ACHN (cell line): ENCODE measurements at places on chromosomes 7 and 10.

GRCh38 chr10:32237644-32238345, 109.2 kb downstream of the EPC1 start:
- no peak for DNase-seq

- no peak for DNase-seq
Observed at GRCh38 chr7:73442222-73442902, 8.8 kb downstream of the FZD9 start.

DNA sequence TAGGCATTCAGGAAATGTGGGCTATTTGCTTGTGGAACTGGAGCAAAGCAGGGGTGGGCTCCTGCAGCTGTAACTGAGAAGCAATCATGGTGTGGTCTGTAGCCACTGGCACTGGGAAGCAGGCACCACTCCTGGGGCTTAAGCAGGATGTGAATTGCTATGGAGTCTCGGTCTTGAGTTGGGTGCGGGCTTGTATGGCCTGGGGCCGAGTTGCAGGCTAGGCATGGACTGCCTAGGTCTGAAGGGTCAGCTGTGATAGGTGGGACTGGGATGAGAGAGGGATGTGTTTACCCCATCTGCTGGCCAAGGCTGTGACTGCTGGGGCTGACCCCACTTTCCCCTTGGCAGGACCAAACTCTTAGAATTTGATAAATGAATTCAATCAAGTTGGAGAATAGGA, 43.0 kb downstream of the ADCY1 start:
- DNase-seq: no peak

- DNase-seq: no peak
Observed at GRCh38 chr7:26417911-26418413, 126.3 kb downstream of the SNX10 start.

- no peak for DNase-seq
Observed at GRCh38 chr7:43888993-43889945, 17.1 kb downstream of the URGCP start.

DNA sequence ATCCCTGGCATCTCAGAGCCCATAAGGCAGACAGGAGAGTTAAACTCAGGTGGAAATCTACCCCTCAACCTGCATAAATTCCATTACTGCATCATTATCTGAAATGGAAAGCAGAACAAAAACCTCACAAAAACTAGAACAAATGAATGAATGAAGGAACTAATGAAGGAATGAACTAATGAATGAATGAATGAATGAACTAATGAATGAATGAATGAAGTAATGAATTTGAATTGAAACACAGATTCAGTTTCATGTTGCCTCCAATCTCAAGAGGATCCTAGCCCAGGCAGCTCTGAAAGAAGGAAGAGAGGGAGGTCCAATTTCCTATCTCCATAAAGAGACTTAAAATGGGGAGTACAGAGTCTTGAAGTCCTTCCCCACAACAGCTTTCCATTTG, 1.9 kb upstream of the UCN3 start:
- DNase-seq: no peak

DNA sequence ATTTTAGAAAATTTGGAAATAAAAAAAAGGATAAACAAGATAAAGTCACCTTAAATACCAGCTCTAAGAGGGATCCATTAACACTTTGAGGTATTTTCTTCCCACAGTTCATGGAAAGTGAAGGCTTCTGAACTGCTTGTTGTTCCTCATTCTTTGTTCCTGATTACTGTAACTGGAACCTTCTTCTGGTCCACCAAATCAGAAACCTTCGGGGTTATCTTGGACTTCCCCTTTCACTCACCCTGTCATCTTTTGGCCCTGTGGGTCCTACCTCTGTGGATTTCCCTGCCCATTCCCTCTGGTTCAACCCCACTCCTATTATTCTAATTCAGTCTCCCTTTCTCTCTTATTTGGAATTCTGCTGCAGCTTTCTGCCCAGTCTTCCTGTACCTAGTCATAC, 116.5 kb upstream of the PRPS1L1 start:
- no peak for DNase-seq

DNA sequence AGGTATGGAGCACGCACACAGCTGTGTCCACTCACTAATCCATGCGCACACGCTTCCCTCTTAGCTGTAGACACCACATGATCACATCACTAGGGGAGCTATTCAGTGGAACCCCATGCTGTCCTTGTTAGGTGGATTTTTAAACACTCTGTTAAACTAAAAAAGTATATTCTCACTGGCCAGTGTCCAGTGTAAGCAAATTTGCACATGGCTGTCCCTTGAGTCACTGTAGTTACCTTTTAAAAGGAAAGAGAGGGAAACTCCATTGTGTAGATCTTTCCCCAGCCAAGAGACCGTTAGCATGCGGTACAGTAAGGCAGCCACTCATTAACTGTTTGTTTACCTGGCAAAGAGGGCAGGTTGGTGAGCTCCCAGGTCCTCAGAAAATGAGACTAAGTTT, 81.6 kb upstream of the INSYN2A start:
- peak; percentile 65 for DNase-seq

GRCh38 chr7:17934094-17934493, 6.2 kb downstream of the SNX13 start:
- no peak for DNase-seq

GRCh38 chr7:156014201-156014600, 201.9 kb upstream of the SHH start:
- no peak for DNase-seq

DNA sequence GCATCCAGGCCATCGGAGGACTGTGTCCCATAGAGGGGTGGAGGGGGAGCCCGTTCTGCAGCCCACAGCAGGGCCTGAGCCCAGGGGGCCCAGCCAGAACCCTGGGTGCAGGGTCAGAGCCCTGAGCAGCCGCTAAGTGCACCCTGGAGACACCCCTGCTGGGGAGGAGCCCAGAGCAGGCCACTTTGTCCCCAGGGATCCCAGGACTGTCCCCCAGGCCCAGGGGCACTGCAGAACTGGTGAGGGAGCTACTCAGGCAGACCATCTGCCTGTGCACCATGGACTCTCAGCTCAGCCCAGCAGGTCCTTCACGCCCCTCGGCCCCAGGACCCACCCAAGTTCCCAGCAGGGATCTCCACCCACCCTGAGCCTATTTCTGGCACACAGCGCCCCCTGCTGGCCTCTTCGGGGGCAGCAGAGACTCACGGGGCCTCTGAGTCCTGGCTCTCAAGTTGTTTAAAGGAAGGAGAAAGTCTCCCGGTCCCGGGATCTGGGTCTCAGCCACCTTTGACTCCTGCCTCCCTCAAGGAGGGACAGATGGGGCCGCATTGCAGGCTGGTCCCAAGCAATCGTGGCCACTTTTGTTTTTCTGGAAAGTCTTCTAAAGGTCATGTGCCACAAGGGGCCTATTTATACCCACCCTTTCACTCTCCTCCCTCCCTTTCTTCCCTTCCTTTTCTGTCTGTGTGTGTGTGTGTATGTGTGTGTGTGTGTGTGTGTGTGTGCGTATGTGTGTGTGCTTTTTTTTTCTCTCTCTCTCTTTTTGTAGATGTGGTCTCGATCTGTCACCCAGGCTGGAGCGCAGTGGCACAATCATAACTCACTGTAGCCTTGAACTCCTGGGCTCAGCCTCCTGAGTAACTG, 90.3 kb downstream of the MYL10 start:
- DNase-seq: peak; percentile 70

- DNase-seq: no peak
Observed at GRCh38 chr10:3933733-3934132, 148.7 kb upstream of the KLF6 start.

DNA sequence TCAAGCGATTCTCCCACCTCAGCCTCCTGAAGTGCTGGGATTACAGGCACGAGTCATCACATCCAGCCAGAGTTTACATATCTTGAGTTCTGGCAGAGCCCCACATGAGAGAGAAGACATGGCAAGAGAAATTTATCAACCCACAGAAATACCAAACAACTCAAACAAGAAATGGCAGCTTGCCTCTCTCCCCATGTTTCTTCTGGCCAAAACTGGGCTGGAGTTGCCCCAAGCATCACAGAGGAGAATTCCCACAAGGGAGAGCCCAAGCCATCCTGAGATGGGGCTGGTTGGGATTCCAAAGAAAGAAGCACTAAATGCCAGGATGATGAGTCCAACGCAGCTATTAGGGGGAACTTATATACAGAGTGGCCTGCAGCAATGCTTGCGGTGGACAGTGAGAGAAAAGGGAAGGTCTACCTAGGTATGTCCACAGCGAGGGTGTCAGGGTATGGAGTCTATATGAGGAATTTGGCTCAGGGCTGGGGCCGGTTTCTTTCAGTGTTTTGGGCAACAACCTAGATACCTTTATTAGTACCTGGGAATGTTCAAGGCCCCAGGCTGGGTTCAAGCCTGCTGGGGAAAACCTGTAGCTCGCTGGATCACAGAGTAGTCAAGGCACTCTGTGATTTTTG, 14.5 kb upstream of the PAX4 start:
- DNase-seq: no peak

DNA sequence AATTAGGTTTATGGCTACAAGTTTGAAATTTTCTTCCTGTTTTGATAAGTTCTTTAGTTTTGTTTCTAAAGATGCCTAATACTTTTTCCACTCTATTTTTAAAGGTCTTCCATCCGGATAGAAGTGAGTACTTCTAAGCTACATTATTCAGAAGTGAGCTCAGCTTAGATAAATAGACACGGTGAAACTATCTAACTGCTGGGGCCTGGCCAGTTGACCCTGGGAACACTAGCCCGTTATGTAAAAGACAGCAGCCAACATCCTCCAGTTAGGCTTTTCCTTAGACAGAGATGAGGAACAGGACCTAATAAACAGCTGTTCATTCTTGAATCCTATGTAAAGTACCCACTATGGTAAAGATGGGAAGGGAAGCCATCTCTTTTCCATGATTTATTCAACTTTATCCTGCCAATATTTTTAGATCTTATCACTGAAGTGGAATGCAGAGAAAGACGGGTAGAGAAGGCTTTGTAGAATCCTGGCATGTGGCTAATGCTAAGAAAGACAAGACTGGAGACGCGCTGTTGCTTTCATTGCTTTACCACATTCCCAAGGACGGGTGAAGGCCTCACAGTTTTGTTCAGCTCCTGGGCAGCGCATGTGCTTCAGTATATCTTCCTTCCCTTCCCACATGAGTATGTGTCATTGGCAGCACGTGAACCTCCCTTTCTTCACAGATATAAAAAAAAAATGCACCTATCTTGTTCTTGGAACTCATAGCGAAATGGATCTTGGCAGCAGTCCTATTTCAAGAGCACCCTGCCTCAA, 340.0 kb upstream of the MEOX2 start:
- DNase-seq: no peak

GRCh38 chr7:86939197-86939814, 120.1 kb downstream of the ELAPOR2 start:
- peak; percentile 86 for DNase-seq

DNA sequence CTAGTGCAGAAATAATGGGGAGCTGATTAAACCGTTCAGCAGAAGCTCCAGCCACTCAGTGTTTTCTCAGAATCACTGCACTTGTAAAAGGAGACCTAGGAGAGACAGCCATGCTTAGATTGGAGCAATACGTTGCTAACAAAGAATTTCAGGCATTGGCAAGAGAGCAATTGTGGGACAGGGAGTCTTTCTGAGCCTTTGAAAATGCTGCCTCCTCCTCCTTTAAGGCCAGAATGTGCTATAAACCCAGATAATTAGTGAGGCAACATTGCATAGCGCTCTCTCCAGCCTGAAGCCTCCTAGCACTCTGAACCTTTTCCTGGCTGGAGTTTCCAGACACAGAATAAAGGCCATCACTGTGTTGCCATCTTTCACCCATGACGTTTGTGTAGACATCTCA, 18.5 kb upstream of the PTPRN2 start:
- no peak for DNase-seq

DNA sequence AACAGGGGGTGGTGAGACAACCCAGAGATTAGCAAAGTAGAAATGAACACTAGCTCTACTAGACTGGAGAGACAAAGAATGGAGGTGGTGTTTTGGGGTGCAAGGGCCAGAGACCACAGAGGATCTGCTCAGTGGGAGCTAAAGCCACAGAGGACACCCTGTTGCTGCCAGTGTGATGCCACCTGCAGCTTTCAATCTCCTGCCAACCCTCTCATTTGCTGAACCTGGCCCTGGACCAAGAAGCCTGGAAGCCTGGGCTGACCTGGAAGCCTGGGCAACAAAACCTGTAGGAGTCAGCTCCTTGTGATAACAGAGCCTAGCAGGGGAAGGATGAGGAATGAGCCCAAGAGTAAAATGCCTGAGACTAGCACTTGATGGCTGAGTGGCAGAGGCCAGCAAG, 81.1 kb upstream of the ADO start:
- no peak for DNase-seq

DNA sequence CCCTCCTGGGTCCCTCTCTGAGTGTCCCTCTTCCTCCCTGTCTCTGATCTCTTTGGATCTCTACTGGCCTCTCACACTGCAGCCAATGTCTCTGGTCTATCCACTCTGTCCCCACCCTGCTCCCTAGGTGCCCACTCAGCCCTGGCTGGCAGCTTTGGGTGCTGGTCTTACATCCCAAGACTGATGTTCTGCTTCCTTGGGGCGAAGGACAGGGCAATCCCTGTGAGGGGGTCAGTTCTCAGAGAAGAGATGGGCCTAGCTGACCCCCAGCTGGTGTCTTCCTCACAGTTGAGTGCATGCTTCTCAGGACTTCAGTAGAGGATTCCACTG, 51.7 kb upstream of the CAMK2B start:
- no peak for DNase-seq

DNA sequence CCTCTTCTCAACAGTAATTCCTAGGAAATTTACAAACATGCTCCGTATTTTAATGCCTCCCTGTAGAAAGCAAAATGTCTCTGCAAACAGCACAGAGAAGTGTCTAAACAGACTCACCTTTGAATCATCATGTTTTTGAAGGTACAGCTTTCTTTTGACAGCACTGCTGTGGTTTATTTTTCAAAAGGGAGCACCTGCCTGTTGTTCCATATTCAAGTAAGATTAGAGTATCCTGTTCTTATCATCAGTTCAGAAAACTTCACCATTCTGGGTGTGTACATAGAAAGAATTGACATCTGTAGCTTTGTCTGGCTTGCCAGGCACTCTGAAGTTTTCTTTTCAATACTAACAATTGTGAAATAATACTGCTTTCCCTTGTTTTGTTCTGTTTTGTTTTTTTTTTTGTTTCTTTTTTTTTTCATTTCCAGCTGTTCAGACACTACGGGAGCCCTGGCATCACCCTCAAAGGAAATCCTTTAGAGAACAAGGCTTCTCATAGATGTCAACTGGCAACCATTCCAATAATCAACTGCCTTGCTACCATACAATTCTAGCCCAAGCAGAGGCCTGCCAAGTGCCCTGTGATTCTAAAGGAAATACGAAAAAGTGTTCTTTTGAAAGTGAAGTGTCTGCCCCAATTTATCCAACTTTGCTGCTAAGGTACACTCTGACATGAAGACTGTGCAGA, 275.9 kb downstream of the PRPF18 start:
- no peak for DNase-seq

- no peak for DNase-seq
Observed at GRCh38 chr10:73576178-73576889, 14.8 kb downstream of the USP54 start.

GRCh38 chr10:69721690-69722310, 79.9 kb upstream of the COL13A1 start:
- no peak for DNase-seq

DNA sequence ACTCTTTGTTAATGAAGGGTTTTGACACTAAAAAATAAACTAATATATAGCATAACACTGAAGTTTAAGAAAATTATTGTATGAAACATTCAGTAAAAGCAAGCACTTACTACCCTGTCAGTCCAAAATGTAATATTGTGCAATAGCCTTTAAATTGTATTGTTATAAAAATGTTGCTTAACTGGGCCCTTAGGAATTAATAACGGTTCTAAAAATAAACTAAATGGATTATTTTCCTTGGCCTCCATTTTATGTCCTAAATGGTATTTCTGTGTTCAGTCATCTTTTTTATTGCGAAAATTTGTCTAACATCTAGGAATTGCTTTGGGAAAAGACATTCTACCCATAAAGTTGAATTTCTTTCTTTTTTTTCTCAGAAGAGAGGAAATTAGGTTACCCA, 49.0 kb upstream of the ABI1 start:
- DNase-seq: no peak
